ENCODE measurements at places on chromosomes 3 and 15.

DNA sequence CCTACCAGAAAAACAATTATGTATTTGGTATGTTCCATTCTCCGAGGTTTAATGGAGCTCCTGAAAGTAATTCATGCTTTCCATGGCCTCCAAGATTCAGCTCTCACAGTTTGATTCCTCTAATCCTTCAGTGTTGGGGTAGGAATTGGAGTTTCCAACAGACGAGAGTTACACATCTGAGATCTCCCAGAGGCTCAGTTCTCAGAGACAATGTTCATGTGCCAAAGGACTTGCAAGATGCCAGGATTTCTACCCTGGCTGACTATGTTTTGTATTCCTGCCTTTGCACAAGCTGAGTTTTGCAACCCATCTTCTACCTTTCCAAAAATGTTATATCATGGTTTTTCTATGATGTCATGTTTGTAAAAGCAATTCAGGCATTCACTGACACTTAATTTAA, 322.9 kb downstream of the ERC2 start:
- DNase-seq = no peak
- no peaks in the 10 kb centered on the region for H3K36me3 ChIP-seq
- H3K4me3 ChIP-seq = no peak overlapping the region
- no peak overlapping the region for H3K27ac ChIP-seq
- no peaks in the 10 kb centered on the region for H3K4me1 ChIP-seq

DNA sequence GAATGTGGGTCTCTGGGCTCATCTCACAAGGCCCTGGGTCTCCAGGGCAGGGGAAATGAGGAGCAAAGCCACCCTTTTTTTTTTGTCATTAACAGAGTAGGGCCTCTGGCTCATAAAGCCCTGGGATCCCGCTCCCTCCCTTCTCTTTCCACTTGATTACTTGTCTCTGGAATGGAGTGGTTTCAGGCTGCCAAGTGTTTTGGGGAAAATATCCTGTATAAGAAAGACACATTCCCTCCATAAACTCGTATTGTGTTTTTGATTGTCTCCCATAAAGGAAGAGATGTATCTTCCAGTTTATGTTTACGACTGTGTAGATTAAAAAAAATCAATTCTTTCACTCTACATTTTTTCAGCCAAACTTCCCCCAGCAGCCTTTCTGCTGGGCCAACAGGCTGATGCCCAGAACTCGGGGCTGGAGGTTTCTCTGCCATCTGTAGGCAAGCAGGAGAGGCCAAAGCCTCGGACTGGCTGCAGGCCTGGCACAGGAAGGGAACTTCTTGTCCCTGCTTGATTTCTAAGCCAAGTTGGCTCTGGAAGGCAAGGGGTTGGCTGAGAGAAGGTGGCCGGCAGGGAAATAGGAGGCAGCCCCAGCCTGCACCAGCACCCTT, 49.4 kb upstream of the INSYN1 start:
- no peak for DNase-seq
- H3K27me3 ChIP-seq = no peaks in the 10 kb centered on the region
- no peaks in the 10 kb centered on the region for H3K4me1 ChIP-seq
- no peaks in the 10 kb centered on the region for H3K36me3 ChIP-seq
- H3K4me3 ChIP-seq = no peak overlapping the region

GRCh38 chr3:17130956-17131355, 246.2 kb downstream of the PLCL2 start:
- DNase-seq = no peak
- H3K27ac ChIP-seq = no peak overlapping the region
- H3K4me1 ChIP-seq = no peaks in the 10 kb centered on the region

DNA sequence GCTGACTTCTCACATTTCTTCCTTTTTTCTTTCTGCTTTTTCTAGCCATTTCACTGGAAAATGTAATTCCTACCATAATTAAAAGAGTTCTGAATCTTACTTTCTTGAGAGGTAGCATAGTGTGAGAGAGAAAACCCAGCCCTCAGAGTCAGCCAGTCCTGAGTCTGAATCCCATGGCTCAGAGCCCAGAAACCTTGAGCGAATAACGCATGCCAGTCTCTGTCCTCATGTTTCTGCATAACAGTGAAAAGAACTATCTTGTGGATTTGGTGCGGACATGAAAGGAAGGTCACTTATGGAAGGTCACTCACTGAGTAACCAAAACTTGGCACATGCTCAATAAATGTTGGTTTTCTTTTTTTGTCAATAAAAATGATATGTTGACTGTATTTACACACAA, 29.3 kb upstream of the SLCO3A1 start:
- no peaks in the 10 kb centered on the region for H3K27me3 ChIP-seq
- DNase-seq = no peak
- no peak overlapping the region for H3K4me3 ChIP-seq
- no peaks in the 10 kb centered on the region for H3K4me1 ChIP-seq

- no peak for DNase-seq
- H3K4me1 ChIP-seq = no peaks in the 10 kb centered on the region
- H3K36me3 ChIP-seq = no peaks in the 10 kb centered on the region
- no peaks in the 10 kb centered on the region for H3K27me3 ChIP-seq
- H3K4me3 ChIP-seq = no peak overlapping the region
Measured at GRCh38 chr15:85062560-85062959, 80.9 kb downstream of the PDE8A start.
